Breast epithelium (tissue), 4 donors: ENCODE measurements at places on chromosomes 3 and 15. TPM values are rescaled to one million over a fixed set of nuclear protein-coding genes. Genes with fewer than 3 reads are reported as not detected.

Gene RHCG
- 0.66 TPM for total RNA-seq

Gene GOLGA8S
- under 0.01 TPM for total RNA-seq

Gene NSMCE3
- total RNA-seq: 11.1 TPM

Gene REC114
- total RNA-seq: not detected

Gene ZNF80
- not detected for total RNA-seq

DNA sequence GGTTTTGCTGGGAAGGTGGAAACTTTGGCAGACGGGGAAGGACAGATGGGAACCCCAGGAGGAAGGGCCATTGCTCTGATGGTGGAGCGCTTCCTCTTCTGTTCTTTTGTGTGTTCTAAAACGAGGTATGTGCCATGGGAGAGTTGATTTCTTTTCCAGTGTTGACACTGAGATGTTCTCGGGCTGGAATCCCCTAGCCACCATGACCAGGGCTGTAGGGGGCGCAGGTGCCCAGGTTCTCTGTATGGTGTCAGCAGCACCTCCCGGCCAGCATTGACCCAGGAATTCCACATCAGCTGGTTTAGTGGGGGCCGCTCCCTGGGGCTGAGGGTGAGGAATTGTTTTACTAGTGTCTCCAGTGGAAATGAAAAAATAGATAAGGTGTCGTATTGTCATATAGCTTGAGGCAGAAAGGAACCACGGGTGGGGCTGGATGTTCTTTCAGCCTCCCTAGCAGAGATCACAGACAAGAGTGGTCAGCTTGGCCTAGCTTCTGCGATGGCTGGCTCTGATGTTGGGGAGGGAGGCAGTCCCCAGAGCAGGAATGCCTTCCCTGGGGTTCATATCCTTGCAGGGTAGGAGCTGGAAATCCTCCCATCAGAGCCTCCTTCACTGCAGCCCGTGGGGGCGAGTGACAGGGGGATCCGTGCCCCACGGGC is 34.2 kb upstream of the ACAD9 start:
- no peak for DNase-seq

DNA sequence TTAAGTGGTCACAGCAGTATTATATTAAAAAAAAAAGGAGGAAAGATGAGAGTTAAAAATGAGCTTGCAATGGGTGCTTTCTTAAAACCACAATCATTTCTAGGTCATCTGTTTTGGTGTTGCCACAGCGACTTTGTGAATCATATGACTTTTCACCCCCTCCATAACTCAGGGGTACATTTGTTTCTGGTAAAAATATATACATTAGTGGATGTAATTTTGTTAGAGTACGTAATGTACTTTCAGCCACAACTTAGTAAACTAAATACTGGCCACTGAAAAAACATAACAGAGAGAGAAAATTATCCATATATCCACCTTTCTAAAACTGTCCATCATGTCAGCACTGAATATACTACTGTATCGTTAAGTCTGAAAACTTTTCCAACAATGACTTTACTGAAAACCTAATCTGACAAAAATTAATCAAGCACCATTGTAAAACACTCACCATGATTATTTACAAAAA is 3.4 kb downstream of the ANKRD28 start:
- DNase-seq: no peak

- DNase-seq: no peak
Measured at GRCh38 chr3:197952440-197952839, 2.5 kb downstream of the RPL35A start.

GRCh38 chr3:26058901-26059321 is 269.0 kb downstream of the OXSM start:
- DNase-seq: no peak

DNA sequence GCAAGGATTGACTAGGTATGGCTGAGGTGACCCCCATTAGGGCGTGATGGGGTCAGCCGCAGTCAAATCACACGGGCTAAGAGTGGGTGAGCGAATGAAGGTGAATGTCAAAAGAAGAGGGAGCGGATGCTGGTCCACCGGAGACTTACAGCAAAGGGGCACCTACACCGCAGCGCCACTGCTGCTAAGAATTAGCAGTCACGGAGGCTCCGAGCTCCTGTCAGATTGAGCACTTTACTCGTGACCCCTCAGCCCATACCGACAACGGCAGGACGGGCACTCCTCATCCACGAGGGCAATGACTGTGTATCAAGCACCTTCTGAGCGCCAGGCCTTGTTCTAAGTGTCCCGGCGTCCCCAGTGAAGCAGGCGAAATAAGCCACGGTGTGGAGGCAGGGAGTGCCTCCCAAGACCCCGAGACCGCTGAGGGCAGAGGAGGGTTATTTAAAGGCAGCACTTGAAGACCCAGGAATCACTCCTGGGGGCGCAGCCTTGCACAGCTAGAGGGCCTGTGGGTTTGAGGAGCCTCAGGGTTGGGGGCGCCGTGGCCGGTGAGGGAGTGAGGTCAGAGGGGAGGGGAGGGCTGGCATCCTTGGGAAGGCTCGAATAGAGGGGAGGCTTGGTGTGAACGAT is 61.6 kb upstream of the GATA2 start:
- peak; percentile 30 for DNase-seq

DNA sequence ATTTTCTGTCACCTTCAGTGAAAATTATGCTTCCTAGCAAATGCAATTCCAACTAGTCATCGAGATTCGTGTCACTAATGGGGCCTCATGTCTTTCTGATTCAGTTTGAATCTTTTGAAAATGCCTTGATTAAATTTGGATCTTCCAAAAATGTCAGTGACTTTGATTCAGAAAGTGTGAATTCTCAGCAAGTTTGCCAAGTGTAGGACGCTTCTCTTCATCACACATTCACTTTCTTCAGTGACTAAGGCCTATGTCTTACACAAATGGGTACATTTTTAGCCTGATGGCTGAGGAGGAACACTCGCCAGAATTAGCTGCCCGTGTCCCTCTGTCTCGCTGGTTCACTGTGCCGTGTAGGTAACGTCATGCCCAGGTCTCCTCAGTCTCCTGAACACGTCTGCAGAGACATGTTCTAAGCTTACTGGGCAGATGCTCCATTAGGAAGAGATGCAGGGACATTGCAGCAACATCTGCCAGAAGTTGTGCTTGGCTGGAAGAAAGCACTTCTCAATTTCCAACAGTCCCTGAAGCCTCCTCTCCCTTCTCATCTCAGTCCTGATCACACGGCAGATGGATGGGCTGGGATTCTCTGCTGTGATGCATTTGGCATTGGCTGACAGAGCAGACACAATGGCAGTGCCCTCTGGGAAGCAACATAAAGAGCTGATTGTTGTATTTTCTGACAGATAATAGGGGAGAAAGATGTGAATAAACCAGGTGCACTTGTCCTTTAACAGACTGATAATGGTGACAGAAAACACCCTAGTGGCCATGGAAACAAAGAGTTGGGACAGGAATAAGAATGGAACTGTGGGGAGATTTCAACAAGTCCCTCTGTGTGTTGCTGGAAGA is 29.1 kb upstream of the LYZL4 start:
- DNase-seq: no peak

DNA sequence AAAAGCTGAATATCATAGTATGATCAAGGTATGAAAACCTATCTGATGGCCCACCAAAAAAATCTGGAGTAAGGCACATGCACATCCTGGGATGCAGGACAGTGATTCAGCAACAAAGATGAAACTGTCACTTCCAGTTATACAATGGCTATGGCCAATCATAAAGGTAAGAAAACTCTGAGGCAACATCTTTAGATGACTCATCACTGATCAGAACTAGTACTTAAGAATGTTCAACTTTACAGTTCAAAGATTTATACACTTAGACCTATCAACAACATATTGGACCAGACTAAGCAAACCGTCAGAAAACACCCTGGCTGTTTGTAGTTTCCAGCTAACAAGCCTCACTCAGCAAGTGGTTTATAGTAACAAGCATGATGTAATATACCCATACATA is 21.3 kb upstream of the PLCH1 start:
- DNase-seq: no peak

GRCh38 chr3:143826296-143826695 is 22.0 kb downstream of the SLC9A9 start:
- no peak for DNase-seq

GRCh38 chr3:74766405-74766804 is 151.9 kb upstream of the CNTN3 start:
- DNase-seq: no peak
